ENCODE measurements at places on chromosomes 16 and 17.
A peak's percentile ranks its signal among the peaks of the same experiment; 100 is the strongest.

DNA sequence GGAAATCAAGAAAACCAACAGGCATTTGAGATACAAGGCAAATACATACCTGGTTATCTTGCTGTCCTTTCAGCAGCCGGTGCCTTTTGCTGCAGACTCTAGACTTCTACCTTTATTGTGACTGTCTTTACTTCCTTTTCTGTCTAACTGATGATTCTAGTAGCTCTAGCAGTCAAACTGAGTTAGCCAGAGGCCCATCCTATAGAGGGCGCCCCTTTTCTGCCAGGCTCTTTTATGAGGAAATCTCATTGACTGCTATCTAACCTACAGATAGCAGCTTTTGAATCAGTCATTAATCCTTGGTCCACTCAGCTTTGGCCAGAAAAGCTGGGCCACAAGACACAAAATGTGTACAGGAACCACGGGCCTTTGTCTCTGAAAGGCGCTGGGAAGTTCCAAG lies 87.5 kb upstream of the WSB1 start:
- DNase-seq = peak; percentile 25

GRCh38 chr17:45371414-45372324 lies 54.8 kb upstream of the MAP3K14 start:
- no peak for DNase-seq

DNA sequence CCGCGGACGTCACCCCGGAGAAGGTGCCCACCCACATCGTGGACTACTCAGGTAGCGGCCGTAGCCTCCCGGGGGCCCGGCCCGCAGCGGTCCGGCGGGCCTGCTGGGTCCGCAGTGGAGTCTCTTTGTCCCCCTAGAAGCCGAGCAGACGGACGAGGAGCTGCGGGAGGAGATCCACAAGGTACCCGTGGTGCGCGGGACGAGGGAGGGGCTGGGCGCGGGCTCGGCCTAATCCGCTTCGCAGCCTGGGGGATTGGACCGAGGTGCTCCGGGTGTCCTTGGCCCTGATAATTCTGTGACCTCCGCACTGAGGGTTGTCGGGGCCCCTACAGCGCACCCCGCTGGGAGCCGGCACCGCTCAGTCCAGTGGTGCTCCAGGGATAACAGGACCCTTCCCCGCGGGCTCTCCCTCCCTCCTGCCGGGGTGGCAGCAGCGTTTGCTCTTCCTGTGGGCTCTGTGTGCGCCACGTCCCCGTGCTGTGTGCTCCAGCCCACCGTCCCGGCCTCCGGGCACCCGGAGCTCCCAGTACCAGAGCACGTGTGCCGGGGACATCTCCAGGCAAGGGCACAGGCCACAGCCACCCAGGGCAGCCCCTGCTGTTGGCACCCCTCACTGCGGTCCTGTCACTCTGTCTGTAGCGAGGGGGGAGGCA lies 713 bp downstream of the RHOT2 start:
- no peak for DNase-seq

GRCh38 chr16:46743232-46743719 lies 4.9 kb downstream of the MYLK3 start:
- DNase-seq = peak; percentile 18

GRCh38 chr17:550463-551180 lies 164.0 kb downstream of the VPS53 start:
- no peak for DNase-seq

GRCh38 chr17:6701719-6702118 lies 11.4 kb downstream of the SLC13A5 start:
- peak; percentile 23 for DNase-seq

GRCh38 chr17:79112471-79112870 lies 37.8 kb downstream of the ENGASE start:
- DNase-seq = no peak

GRCh38 chr17:57924677-57925076 lies 30.5 kb downstream of the CUEDC1 start:
- DNase-seq = no peak

DNA sequence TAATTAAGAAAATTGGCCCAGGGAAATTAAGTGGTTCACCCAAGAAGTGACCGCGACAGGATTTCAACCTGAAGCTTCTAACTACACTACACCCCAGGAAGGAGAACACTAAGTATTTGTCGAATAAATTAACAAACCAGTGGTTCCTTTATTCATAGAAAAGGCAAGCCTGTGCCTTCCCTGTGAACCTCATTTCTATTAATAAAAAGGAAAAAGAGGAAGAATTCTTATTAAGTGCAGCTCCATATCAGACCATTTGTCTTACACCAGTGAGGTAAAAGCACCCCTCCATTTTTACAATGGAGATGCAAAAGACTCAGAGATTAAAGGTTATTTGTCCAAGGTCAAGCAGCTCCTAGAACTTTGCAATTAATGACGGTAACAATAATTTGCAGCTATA lies 1.7 kb downstream of the COPS3 start:
- no peak for DNase-seq

GRCh38 chr16:81834868-81835267 lies 55.8 kb downstream of the PLCG2 start:
- no peak for DNase-seq

- DNase-seq = no peak
These were observed 115.1 kb downstream of the CYLD start for GRCh38 chr16:50856991-50857390.

DNA sequence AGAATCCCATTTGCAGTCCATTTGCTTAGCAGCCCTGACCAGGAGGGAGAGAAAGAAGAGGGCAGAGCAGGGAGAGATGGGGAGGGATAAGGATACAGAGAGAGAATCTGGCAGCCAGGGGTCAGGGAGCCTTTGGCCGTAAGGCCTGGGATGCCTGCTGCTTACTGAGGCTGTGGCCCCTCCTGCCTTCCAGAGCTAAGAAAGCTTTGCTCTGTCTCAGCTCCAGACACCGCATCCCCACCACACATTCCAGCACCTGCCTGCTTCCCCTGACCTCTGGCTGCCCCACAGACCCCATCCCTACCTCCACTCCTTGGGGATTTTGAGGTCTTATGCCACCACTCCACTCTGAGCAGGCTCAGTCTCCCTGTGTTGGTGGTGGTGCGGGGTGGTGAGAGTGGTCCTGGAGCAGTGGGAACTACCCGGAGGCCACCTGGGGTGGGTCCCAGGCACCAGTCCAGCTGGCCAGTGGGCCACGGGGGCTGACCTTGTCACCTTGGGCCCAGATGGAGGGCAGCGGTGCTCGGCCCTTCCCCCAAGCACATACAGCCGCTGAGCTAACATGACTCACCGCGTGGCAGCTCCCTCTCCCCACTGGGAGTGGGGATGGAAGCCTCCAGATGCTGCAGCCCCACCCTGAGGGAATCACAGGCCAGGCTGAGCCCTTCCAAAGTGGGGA lies 58.3 kb downstream of the RAI1 start:
- no peak for DNase-seq

- no peak for DNase-seq
These were observed 36.5 kb downstream of the GLP2R start for GRCh38 chr17:9862220-9862619.

- no peak for DNase-seq
These were observed 131.5 kb upstream of the MON1B start for GRCh38 chr16:77059446-77059845.

DNA sequence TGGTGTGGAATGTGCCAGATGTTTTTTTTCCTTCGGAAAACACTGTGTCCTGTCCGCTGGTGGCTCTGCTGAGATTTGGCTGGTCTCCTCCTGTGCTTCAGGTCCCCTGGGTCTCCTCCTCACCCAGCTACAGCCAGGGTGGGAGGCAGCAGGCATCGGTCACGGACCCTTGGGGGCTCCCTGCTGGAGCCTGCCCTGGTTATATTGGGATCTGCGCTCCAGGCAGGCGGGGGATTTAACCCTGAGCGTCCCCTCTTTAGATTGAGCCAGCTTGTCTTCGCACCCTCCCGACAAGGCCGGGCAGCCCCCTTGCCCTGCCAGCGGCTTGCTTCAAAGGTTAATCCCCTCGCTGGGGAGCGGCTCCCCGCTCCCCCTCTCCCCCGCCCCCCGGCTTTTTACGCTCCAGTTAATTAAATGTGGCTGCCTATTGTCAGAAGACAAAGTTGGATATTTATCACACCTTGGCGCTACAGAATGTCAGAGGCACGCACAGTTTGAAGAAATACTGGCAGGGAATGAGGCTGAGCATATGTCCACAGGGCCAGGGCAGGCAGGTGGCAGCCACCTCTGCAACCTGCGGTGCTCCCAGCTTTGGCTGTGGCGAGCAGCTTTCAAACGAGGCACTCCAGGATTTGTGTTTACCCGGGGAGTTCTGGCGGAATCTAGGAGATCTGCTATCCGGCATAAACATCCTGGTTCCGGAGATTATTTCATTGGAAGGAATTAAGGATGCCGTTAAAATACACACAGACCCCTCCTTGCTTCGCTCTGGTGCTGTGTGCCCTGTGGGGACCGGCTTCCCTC lies 38.2 kb upstream of the GSE1 start:
- DNase-seq = no peak

GRCh38 chr16:9135797-9136196 lies 44.4 kb downstream of the HAPSTR1 start:
- DNase-seq = no peak

DNA sequence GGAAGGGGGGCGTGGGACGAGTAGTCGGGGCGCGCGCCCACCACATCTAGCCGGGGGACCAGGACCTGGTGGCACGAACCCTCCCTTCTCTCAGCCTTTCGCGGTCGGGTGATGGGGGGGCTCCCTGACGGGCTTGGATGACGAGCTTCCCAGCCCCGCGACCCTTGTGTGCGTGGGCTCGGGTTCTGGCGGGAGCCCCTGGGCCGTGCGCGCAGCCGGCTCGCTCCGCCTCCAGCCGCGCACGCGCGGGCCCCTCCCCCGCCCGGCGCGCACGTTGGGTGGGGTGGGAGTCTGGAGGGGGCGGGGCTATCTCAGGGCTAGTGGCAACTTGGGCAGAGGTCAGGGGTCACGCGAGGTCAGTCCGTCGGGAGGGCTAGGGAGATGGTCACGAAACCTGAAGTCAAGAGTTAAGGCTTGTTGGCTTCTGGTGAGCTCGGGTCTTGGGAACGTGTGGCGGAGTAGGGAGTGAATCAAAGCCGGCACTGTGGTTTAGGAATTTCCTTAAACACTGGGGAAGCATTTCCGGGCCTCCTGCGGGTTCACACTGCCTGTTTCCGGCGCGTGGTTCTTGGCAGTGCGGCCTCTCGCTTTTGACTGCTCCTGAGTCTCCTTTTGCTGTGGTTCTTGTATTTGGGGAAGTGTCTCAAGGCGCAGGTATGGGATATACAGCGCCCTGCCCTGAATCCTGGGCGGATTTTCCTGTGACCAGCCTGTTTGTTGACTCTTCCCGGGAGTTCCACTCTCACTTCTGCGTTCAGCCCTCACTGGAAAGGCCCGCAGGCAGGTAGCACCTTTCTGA lies at the start of gene SRCAP:
Gene SRCAP, plus strand, starts transcription at position 356 of the 799 bp plus-strand sequence. CDS start 1,654 bp downstream, outside the sequence.
- DNase-seq = peak; percentile 84

DNA sequence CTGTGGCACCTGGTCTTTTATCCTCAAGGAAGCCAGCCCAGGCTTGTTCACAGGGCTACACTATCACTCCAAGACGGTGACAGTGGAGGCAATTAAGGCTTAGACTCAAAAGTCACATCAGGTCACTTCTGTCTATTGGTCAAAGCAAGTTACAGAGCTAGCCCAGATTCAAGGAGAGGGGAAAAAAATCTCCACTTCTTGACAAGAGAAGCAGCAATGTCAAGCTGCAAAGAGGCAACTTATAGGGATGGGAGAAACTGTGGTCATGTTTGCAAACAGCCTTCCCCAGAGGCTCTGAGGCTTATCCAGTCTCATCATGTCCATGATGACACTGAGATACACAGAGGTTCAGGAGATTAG lies 31.6 kb downstream of the SERPINF1 start:
- DNase-seq = no peak

DNA sequence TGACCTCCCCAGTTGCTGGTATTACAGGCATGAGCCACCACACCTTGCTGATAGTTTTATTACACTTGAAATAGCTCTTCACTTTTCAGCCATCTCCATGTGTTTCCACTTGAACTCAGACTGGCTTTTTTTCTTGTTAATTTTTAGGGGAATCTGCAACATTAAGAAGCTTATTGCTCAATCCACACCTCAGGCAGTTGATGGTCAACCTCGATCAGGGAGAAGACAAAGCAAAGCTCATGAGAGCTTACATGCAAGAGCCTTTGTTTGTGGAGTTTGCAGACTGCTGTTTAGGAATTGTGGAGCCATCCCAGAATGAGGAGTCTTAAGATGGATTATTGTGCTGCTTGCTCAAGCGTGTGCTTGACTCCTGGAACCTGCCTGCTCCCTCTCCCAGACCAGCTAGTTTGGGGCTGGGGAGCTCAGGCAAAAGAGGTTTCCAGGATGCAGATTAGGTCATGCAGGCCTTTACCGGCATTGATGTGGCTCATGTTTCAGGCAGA lies 8.6 kb downstream of the ZNHIT3 start:
- no peak for DNase-seq

DNA sequence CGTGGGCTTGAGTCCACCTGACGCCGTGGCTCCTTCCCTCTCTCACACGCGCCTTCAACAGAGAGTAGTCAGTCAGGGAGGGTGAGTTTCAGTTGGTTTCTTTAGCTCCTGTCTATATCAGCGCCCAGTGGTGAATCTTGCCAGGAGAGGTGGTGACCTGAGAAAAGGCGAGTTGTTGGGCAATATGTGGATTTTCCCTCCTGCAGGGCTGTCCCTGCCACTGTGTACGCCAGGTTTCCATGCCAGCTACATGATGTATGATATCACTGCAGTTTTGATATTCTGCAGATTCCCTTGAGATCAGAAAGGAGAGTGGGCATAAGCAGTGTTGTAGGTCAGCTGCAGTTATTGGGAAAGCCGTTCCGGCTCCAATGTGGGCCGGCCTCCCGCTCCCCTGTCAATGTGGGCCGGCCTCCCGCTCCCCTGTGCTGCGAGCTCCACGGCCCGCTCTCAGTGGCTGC lies 31.4 kb downstream of the BANP start:
- no peak for DNase-seq

DNA sequence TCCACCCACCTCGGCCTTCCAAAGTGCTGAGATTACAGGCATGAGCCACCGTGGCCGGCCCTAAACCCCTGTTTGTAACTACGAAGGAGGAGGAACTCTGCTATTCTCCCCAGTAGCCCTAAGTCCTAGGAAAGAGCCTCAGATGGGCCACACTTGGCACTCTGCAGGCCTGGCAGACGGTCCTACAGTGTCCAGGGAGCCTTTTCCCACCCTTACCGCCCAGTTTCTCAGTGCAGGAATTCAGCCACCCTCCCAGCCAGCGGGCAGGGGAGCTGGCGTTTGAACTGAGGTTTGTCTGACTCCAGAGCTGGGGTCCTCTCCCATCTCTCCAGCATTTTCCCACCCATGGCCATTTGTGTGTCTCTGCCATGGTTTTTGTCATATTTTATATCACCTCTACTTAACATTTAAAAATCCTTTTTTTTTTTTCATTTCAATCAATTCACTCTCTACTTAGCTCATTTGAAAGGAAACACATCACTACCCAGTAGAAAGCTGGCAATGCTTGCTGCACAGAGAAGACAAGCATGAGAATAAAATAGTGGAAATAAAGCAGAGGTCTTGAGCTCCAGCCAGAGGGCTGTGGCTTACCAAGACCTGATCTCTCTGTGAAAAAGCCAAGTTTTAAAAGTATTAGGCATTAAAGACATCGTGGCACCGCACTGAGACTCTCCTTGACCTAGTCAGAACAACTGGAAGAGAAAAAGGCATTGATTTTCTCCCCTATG lies 34.9 kb downstream of the BCO1 start:
- DNase-seq = no peak

Measured in CD4-positive, alpha-beta T cell treated with Interleukin-4 for 1 hour (primary cell).